Stomach (tissue), 19 donors: ENCODE measurements at places on chromosomes 1 and 21. TPM values are rescaled to one million over a fixed set of nuclear protein-coding genes. Genes with fewer than 3 reads are reported as not detected.

DNA sequence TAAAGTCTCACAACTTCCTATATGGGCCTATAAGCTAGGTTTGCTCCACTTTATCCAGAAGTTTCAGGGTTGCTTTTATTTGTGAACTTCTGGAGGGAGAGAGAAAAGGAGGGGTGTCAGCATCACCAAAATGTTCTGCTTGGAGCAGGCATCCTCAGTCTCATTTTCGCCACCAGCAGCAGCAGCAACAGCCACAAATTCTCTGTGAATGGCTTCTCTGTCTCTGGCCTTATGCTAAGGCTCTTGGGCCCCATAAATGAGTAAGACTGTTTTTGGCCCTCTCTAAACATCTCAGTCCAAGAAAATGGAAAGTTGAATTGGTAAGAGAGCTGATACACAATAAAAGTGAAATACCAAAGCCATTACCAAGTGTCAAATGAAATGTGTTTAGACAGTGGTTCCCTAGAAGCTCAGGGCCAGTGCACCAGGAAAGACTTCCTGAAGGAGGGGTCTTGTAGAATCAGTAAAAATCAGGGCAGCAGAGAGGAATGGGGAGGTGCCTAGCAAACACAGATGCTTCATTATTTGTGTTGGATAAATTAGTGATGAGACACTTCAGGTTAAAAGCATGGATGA lies 53.0 kb upstream of the SPATA6 start:
- no peak for DNase-seq

DNA sequence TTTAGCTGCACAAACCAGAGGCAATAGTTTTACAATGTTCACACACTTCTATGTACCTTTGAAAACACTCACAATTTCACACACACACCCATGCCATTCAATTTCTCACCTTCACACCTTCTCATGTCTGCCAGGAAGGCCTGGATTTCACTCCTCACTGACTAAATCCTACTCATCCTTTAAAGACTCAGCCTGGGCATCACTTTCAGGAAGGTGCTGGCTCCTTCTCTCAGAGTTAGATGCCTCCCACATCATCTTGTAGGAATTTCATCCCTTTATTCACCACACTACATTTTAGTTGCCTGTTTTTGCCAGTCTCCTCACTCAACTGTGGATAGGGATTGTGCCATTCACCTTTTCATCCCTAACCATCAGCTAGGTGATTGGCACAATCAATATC lies 2.3 kb downstream of the IL20 start:
- DNase-seq: no peak

GRCh38 chr1:47592296-47593012 lies 154.6 kb downstream of the FOXD2 start:
- DNase-seq: no peak

The PHTF1 gene
- 22.8 TPM for total RNA-seq

DNA sequence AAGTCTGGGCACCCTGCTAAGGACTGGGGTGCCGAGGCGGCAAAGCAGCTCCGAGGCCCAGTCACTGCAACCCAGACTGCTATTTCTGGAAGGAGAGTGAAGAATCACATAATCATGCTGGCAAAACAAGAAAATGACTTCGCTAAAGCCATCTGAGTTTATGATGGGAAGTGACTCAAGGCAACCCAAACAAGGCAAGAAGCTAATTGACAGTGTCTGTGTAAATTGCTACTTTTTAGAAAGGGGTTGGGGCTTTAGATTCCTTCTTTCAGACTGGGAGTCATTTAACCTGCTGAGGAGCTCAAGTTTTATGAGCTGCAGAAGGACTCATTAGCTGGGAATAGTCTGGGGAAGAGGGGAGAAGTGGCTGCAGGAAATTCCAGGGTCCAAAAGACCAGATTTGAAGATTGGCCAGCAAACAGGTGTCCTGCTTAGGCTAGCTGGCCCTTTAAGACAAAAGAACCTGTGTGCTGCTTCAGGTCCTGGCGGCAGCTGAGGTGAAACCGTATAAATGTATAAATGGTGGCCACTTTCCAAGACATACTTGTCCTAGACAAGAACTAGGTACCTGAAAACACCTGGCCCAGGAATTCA lies 28.1 kb downstream of the TSHB start:
- no peak for DNase-seq

DNA sequence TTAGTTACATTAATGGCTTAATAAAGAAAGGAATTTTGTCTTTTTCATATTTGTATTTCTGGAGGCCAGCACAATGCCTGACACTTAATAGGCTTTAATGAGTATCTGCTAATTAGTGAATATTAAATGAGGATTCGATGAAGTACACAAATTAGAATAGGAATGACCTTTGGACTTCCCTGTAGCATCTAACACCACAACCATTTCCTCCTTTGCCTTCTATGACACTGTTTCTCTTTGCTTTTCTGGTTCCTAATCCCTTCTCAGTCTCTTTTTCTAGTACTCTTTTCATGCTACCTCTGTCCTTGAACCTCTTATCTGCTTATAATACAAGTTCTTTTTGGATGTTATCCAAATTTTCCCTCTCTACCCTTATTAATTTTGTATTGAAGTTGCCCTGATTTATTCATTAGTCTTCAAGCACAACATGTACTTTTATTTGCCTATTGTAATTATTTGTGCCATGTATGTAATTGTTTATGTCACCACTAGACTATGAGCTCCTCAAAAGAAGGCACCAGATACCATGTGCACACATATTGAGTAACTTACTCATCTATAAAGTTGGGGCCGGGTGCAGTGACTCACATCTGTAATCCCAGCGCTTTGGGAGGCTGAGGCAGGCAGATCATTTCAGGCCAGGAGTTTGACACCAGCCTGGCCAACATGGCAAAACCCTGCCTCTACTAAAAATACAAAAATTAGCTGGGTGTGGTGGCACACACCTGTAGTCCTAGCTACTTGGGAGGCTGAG lies 23.8 kb downstream of the RPS27 start:
- DNase-seq: no peak

GRCh38 chr1:53561503-53562105 lies 102.4 kb downstream of the DMRTB1 start:
- DNase-seq: no peak

GRCh38 chr21:28317177-28317950 lies 675.3 kb downstream of the LTN1 start:
- no peak for DNase-seq

The PADI4 gene
- not detected for total RNA-seq

DNA sequence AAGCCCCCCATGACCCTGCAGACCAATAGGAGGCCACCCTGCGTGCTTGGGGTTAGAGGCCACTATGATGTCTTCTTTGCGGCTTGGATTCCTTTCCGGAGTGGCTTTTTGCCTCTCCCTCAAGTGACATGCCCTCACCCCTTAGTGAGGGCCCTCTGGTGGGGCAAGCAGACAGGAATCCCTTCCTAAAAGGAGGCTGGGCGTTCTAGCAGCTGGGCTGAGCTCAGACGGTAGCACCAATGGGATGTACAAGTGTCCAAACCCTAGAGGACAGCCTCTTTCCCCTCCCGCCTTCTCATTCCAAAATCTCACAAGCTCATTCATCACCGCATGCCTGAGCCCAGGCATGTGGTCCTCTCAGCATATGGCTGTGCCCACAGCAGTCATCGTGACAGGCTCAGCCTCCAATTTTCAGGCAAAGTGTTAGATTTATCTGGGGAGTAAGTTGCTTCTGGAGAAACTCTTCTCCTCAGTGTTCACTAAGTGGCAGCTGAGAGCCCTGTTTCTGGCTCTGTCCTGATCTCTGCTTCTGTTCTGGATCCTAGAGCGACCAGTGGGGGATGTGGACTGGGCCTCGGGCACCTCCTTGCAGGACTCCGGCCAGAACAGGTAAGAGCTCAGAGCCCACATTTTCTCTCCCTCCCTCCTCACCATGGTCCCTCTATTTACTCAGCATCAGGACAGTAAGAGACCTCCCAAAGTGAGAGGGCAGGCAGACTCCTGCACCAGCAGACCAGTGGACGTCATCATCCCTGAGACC lies 4.8 kb downstream of the KIAA1614 start:
- DNase-seq: no peak

- peak; percentile 85 for DNase-seq
These were observed 2.6 kb upstream of the CREG1 start for GRCh38 chr1:167555971-167556714.

DNA sequence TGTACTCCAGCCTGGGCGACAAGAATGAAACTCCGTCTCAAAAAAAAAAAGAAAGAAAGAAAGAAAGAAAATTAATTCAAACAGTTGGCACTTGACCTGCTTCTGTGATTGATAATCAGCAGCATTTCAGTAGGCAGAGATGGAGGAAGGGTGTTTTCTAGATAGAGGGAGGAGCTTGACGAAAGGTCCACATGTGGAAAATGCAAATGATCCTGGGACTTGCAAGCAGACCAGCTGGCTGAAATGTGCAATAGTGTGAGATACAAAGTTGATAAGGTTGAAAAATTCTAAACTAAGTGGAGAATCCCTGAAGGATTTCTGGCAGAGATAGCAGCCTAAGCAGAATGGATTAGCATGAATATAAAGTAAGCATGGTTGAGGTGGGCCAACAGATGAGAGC lies 4.2 kb downstream of the ELAPOR1 start:
- DNase-seq: no peak

The OTUD3 gene
- 5.8 TPM for total RNA-seq

The RGS8 gene
- not detected for total RNA-seq

The TMEM54 gene
- total RNA-seq: 60.7 TPM

The SEC16B gene
- 26.2 TPM for total RNA-seq

The IARS2 gene
- 97.3 TPM for total RNA-seq

GRCh38 chr1:7847599-7847998 lies 5.3 kb downstream of the UTS2 start:
- DNase-seq: no peak

GRCh38 chr1:1664941-1665814 lies 6.4 kb upstream of the CDK11B start:
- no peak for DNase-seq

DNA sequence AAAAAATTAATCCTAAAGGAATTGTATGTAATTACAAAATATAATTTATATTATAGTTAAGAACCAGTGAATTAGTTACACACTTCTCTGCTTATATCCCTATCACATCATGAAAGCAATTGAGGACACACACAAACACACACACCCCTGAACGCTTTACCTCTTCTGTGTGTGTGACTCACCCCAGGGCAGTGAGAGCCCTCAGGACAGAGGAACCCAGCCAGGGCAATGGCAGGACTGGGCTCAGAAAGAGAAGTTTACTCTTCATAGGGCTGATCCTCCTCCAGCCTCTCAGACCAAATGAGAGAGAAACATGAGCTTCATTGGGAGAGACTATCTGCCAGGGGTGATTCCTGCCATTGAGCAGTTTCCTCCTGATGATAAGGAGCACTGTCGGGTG lies 38.1 kb downstream of the SLC44A3 start:
- no peak for DNase-seq

The LRRC3 gene
- total RNA-seq: 5.5 TPM

- DNase-seq: no peak
These were observed 55.7 kb upstream of the UBE2U start for GRCh38 chr1:64147759-64148158.

The GJA4 gene
- not detected for total RNA-seq

The PROK1 gene
- not detected for total RNA-seq

- peak; percentile 11 for DNase-seq
These were observed 8.7 kb upstream of the NCMAP start for GRCh38 chr1:24547195-24547594.

DNA sequence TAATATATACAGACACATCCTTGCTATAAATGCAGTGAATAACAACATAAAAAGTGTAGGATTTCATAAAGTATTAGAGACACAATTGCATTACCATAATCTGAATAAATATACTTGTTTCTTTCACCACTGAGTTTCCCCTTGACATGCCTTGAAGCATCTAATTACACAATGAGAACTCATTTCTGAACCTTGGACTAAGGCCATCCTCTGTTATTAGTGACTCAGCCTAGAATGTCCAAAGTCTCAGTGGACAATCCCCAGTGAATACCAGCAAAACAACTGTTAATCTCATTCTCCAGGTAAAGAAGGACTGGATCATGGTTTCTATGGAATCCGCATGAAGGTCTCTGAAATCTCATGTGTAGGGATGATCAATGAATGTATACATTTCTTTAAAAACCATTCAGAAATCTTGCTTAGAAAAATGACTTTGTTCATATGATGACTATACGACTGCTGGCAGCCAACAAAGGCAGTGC lies at the start of gene OR2L5:
TSS of gene OR2L5 (plus strand) at position 432 of the 482 bp plus-strand sequence. CDS start 8,288 bp downstream, outside the sequence.
- no peak for DNase-seq

GRCh38 chr21:26085127-26085526 lies 85.4 kb downstream of the APP start:
- DNase-seq: no peak

- peak; percentile 67 for DNase-seq
These were observed 76.6 kb downstream of the NGF start for GRCh38 chr1:115261496-115261895.

GRCh38 chr1:27316860-27317259 lies 5.1 kb upstream of the TMEM222 start:
- no peak for DNase-seq

GRCh38 chr1:81662913-81663526 lies 137.7 kb upstream of the ADGRL2 start:
- no peak for DNase-seq

DNA sequence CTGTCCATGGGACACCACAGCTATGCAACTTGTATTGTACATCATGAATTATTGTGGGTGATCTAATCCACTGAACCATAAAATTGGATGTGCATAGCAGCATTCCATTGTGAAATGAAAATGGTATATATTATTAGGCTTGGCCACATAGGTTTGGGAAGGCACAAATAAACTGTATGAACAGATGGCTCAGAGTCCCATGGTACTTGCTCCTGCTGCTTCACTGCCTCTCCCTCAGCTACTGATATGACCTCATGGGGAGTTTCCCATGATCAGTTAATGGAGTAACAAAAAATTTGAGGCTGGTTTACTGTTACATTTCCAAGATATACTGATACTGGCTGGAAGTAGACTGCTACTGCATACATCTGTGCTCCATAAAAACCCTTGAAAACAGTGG lies 152.7 kb upstream of the NEGR1 start:
- no peak for DNase-seq

- peak; percentile 56 for DNase-seq
These were observed 120.8 kb downstream of the LMO4 start for GRCh38 chr1:87449348-87449963.

GRCh38 chr1:2823921-2824610 lies 22.6 kb upstream of the TTC34 start:
- no peak for DNase-seq

GRCh38 chr1:143643148-143643885 lies 328.5 kb downstream of the FAM72C start:
- DNase-seq: no peak

- DNase-seq: no peak
These were observed 25.8 kb downstream of the SHISAL2A start for GRCh38 chr1:52658795-52659194.

The MAP7D1 gene
- 40.3 TPM for total RNA-seq

DNA sequence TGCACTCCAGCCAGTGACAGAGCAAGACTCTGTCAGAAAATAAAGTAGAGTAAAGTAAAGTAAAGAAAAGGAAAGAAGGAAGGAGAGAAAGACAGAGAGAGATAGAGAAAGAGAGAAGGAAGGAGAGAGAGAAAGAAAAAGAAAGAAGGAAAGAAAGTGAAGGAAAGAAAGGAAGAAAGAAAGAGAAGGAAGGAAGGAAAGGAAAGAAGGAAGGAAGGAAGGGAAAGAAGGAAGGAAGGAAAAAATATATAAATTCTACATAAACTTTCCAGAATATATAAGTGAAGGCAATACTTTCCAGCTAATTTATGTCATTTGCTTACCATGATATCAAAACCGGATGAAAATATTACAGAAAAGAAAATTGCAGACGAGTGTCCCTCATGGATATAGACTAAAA lies 71.7 kb upstream of the GPR52 start:
- no peak for DNase-seq
